ENCODE measurements at places on chromosomes 6 and 20.

DNA sequence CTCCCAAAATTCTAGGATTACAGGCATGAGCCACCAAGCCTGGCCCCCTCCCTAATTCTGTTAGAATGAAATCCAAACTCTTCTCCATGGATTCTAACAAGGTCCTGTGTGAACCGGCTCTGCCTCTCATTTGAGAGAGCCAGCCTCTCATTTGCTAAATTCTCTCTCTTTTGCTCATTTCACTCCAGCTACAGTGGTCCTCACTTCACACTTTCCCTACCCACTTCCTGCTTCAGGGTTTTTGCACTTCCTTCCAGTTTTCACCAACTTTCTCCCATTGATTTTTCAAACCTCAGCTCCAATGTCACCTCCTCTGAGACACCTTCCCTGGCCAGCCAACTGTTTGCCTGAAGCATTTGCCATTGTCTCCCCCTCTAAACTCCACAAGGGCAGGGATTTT is 5.1 kb downstream of the COX4I2 start:
- no peak for DNase-seq

GRCh38 chr6:130779658-130780033 is 47.6 kb upstream of the SMLR1 start:
- DNase-seq = peak; percentile 47

DNA sequence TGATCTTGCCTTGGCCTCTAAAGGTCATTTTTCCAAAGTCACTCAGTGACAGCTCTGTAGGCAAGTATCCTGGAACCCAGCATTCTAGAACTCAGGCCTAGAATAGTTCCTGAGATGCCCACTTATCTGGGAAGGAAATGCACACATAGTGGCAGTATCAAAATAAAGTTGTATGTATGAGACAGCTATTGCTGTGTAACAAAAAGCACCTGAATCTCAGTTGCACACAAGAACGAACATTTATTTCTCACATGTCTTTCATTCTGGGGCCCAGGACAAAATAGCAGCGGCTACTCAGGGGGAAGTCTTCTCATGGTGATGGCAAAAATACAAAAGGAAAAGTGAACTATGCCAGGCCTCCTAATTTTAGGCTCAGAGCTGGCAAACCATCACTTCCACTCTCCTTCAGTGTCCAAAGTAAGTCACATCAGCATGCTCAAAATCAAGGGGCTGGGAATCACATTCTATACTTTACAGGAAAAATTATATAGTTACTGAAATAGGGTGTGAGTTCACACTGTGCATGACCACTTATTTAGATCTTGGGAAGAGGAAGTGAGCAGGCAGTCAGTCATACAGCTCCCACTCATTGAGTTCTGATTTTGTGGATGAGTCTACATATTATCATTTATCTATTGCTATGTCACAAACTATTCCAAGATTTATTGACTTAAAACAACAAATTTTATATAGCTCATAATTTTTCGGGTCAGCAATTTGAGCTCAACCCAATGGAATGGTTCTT is 133.7 kb upstream of the RIN2 start:
- DNase-seq = no peak

DNA sequence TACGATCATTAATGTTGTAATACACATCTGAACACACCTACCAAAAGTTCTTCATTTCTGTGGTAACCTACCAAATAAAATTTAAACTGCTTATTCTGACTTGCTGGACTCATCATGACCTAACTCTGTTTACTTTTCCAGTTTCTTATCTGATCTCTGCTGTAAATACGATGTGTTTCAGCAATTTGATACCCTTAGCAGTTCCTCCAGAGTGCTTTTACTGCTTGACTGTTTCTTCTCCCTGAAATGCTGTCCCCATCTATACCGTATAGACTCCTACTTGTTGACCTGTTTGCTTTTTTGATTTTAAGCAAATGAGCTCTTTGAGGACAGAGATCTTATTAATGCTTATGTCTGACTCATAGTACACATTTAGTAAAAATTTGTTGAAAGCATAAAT is 119.5 kb downstream of the SCAF8 start:
- DNase-seq = no peak

DNA sequence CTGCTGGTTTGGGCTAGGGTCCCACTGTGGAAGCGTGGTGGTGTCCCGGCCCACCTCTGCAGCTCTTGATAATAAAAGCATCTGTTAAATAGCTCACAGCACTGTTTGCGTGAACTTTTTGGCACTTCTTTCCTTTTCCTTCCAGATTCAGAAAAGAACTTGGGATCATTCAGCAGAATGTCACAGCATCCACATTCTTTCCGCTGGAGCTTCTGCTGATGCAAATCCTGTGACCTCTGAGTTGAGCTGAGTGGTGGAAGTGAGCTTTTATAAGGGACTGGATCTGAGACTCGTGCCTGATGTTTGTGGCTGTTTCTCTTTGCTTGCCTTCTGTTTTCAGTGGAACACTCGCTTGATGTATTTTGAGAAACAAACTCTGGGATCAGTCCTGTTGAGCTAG is 3.9 kb downstream of the OSBPL2 start:
- no peak for DNase-seq

GRCh38 chr6:147108259-147108910 is 95.8 kb upstream of the STXBP5 start:
- DNase-seq = no peak

- no peak for DNase-seq
These were observed 51.9 kb upstream of the GLP1R start for GRCh38 chr6:38996676-38997075.

DNA sequence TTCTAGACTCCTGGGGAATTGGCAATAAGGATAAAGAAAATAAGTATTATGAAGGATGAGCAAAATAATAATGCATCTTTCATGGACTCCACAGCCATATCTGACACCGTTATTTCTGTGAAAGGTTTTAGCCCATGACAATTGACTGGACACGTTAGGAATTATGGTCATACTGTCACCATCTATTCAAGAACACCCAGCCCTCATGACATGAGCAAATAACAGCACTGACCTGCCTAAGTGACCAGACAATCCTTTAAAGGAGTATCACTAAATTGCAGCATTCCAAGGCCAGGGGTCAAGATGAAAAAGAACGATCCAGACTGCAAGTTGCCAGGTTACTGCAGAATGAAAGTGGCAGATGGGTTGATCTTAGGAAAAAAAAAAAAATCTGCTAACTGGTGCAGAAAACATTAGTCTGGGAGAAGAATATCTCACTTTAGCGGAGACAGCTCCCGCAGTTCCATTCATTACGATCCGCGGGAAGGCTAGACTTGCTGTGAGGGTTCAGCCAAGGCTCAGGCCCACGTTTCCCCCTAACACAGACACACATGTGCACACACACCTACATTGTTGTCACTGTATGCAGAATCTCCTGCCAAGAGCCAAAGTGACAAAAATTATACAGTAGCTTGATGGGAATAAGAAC is 237.7 kb upstream of the AGPAT4 start:
- DNase-seq = no peak

DNA sequence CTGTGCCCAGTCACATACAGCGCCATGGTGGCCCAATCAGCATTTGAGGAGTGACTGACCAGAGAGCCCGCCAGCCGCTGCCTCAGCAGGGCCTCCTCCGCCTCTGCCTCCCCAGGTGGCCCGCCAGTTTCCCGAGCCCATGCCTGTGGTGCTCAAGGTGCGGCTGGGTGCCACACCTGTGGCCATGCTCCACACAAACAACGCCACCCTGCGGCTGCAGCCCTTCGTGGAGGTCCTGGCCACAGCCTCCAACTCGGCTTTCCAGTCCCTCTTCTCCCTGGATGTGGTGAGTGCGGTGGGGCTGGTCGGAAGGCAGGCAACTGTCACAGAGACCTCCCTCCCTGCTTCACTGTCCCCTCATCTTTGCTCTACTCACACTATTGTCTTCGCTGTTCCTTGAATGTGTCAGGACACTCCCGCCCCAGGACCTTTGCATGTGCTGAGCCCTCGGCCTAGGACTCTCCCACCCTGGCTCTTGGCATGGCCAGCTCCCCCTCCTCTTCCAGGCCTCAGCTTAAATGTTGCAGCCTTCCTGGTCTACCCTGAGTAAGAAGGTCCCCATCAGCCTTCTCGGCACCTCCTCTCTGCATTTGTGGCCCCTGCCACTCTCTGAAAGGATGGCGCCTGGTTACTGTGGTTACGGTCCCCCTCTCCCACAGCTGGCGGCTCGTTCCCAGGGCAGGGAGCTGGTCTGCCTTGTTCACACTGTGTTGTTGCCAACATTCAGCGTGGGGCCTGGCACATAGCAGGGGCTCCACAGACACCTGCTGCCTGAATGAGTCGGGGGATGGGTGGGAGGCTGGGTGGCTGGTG is 11.8 kb upstream of the BPIFB6 start:
- DNase-seq = no peak

DNA sequence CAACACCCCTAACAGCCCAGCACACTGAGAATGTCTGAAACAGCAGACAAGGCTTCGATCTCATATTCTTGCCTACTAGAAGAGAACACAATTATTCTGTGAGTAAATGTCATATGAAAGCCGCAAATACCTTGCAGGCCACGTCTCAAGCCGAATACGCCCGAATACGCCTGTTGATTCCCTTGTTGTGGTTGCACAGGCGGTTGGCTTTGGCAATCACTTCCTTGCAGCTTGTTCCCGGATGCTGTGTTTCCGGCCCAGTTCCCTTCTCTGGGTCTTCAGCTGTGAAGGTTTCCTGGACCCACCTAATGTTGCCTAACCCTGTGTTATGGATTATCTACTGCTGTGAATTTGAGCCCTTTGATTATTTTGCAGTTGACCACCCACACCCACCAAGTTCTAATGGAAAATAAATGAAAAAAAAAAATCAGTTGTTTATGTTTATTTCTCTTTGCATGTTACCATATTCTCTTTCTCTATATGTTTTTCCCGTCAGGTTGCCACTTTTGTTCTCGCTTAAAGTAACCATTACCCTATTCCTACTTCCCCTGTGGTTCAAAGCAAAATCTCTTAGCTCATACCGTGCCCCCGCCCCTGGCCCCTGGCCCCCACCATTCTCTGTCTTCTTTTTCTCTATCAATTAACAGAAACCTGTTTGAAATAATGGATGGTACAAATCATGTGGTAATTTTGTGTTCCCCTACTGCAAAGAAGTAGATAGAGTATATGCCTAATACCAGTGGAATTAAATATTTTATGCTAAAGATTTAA is 172.4 kb downstream of the ADGB start:
- DNase-seq = peak; percentile 14

- DNase-seq = peak; percentile 33
These were observed 190.9 kb downstream of the MAFB start for GRCh38 chr20:40497899-40498691.
